Dermis blood vessel endothelial cell (primary cell): ENCODE measurements at places on chromosomes 16 and 17.

DNA sequence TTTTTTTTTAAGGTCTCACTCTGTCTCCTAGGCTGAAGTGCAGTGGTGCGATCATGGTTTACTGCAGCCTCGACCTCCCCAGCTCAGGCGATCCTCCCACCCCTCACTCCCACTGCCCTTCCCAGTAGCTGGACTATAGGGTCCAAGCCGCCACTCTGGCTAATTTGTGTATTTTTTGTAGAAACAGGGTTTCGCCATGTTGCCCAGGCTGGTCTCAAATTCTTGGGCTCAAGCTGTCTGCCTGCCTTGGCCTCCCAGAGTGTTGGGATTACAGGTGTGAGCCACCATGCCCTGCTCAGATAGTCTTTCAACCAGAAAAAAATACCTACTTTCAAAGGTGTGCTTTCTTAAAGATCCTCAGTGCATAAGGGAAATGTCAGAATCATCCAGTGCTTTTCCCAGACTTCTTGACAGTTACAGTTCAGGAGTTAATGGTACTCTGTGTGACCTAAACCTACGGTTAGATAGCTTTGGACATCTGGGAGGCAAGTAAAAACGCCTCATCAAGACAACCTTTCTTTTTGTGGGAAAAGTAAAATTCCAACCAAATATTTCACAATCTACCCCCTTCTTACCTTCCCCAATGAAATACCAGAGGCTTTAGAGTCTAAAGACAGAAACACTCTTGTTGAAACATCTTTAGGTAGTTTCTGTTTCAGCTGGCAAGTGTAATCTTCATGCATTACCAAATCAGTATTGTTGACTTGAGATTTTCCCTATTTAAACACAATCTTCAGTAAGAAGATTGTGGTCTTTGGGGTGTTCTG, 6.8 kb downstream of the RSPRY1 start:
- DNase-seq, result no peak

- DNase-seq, result no peak
Measured at GRCh38 chr16:10027553-10027952, 154.7 kb downstream of the GRIN2A start.

GRCh38 chr16:674968-675883, at the start of gene RHBDL1:
RHBDL1 (plus strand) TSS chr16:675671; CDS start chr16:675791, 120 bp downstream.
- DNase-seq, result peak; percentile 24

DNA sequence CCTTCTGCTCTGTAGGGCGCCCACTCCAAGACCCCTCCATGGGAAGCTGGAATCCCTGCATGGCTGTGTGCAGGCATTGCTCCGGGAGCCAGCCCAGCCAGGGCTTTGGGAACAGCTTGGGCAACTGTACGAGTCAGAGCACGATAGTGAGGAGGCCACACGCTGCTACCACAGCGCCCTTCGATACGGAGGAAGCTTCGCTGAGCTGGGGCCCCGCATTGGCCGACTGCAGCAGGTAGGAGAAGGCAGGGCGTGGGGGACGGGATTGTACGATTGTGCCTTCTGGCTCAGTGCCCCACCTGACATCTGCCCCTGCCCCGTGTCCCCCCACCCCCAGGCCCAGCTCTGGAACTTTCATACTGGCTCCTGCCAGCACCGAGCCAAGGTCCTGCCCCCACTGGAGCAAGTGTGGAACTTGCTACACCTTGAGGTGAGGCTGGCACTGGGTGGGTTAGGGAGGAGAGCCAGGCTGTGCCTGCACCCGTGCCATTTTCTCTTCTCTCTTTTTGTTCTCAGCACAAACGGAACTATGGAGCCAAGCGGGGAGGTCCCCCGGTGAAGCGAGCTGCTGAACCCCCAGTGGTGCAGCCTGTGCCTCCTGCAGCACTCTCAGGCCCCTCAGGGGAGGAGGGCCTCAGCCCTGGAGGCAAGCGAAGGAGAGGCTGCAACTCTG, 8.7 kb upstream of the TMEM88 start:
- DNase-seq, result no peak

DNA sequence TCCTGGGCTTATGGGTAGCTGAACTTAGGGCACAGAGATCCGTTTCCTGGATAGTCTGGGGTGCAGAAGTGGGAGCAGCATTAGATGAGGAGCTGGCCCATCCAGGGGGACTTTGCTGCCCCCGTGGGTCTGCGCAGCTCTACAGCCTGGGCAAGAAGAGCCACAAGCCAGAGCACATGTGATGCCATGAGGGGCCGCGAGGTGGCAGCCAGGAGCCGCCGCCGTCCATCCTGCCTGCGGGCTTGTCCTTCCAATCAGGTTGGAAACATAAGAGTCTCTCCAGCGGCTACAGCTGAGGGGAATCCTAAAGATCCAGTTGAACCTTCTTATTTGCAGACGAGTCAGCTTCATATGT, 21.9 kb downstream of the C1QTNF1 start:
- DNase-seq, result peak; percentile 86

DNA sequence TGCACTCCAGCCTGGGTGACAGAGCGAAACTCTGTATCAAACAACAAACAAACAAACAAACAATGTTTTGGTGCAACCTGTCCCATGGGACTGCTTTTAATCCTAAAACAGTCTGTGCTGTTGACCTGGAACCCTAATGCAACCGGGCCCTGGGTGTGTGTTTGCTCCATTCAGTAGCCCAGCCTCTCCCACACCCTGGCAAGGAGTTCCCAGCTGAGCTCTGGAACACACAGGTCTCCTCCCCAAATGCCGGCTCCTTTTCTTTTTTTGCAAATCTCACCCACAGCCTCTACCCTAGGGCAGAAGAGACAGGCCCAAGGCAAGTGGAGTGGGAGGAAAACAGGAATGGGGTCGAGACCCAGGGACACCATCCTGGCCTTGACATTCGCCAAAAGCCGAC, 29.8 kb upstream of the RASD1 start:
- no peak for DNase-seq

GRCh38 chr17:44402564-44403172, 13.2 kb upstream of the ITGA2B start:
- DNase-seq, result no peak

DNA sequence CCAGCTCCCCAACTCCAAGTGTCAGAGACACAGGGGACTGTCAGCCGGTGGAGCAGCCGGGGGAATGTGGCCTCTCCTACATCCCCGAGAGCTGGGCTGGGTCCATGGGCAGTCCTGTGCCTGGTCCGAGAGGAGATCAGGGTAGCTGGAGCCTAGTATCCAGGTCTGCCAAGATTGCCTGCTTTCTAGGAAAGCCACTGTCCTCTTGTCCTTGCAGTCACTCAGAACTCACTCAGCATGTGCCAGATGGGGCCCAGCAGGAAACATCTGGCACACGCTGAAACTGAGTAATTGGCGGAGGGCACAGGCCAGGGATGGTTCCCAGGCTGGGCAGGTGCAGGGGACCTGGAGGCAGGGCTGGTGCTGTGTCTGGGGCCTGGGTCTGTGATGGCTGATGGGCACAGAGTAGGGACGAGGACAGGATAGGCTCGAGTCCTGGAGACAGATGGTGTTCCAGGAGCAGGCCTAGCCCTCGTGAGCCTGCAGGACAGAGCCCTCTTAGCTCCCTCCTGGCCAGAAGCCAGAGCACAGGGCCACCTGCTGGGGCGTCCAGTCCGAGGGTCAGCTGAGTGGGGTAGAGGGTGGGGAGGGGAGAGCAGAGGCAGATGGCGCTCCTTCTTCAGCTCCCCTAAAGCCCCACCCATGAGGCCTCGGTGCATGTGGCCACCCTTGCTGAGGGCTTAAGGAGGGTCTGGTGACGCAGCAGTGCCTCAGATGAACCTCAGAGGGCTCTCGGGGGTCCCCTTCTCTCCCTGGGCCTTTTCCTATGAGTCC, 31.1 kb downstream of the ADCY7 start:
- peak; percentile 29 for DNase-seq

DNA sequence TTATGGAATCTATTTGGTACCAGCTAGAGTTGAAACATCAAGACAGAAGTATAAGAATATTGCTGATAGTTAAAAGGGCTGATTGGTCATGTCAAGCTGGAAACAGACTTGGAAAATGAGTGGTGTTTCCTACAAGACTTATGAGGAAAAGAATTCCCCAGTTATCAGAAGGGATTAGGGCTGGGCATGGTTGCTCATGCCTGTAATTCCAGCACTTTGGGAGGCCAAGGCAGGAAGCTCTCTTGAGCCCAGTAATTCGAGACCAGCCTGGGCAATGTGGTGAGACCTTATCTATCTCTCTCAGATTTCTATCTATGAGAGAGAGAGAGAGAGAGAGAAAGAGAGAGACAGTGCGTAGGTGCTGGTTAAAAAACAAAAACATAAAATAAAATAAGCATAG, 139.5 kb upstream of the PMFBP1 start:
- no peak for DNase-seq

- DNase-seq, result no peak
Measured at GRCh38 chr17:77724876-77725615, 233.5 kb upstream of the TNRC6C start.

DNA sequence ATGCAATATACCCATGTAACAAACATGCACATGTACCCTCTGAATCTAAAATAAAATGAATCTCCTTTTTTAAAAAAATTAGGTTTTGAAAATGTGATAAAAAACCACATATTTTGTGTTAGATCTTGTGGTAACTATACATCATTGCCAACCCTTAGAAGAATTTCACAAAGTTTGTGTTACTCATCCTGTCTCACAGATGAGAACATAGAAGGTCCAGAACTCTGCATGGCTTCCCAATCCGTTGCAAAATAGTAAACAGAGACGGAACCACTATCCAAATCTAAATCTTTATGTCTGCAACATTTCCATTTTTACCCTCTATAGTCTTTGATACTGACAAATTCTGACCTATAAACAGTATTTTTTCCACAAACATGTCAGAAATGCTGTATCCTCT, 759.9 kb downstream of the KCNJ2 start:
- no peak for DNase-seq

DNA sequence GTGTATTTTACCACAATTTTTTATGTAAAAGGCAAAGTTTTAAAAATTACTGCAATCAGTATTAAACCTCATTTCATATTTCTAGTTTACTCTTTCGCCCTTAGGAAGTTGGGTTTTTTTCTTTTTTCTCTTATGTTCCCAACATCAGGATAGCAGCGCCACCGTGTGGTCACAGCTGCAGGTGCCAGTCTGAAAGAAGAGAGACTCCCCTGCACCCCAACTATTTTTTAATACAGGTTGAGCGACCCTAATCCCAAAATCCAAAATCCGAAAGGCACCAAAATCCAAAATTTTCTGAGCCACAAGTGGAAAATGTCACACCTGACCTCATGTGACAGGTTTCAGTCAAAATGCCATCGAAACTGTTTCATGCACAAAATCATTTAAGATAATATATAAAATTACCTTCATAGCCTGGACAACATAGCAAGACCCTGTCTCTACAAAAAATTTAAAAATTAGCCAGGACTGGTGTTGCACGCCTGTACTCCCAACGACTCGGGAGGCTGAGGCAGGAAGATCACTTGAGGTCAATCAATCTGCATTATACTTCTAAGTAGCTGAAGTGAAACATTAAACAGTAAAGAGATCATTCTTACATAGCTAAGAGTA, 21.8 kb upstream of the ASGR2 start:
- peak; percentile 85 for DNase-seq

GRCh38 chr16:77838597-77839255, 50.4 kb downstream of the VAT1L start:
- no peak for DNase-seq

DNA sequence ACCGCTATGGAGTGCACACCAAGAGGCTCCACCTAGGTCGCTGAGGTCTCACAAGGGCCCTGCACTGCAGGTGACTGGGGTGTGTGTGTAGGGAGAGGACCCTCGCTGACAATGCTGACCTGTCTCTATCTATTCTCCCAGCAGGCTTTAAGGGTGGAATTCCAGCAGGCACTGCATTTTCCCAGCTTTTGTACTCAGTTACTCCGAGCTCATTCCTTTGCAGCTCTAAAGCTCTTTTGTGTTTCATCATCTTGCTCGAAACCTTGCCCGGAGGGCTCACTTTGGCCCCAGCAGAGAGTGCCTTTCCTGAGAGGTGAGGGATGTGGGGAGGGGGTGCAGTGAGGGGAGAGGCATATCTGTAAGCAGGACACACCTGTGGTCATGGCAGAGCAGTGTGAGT, 39.3 kb downstream of the SMPD3 start:
- DNase-seq, result no peak

- no peak for DNase-seq
Measured at GRCh38 chr17:51873302-51873701, 285.2 kb downstream of the CA10 start.

GRCh38 chr16:79814124-79814523, 213.6 kb upstream of the MAF start:
- DNase-seq, result no peak

DNA sequence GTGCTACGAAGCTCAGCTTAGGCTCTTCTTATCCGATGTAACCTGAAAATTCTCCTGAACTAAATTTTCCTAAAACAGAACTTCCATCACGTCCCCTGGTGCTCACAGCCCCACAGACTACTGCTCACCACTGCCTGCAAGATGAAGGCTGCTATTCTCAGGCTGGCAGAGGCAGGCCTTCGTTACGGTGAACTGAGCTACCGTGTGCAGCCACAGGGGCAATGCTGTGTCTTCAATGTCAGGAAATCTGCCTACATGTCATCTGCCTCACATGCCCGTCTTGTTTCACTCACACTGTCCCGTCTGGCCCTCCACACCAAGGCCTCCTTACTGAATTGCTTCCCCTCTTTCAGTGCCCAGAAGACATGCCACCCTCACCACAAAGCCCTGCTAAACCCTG, 15.9 kb downstream of the EMC8 start:
- DNase-seq, result no peak

GRCh38 chr17:8542599-8543502, 87.7 kb downstream of the MYH10 start:
- DNase-seq, result no peak

DNA sequence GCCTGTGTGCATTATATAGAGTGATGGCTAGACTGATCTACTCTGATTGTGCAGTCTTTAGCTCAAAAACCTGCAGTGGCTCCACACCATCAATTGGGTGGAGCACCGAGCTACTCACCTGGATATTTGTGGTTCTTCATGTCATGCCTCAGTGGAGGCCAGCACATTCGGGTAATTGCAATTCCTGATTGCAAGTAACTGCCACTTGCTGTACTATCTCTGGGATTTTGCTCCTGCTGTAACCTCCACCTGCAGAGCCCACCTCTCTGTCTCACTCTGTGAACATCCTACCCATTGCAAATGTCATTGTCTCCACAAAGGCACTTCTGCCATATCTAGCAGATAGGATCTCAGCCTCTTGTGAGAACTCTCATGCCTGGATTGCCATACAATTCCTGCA, 1.7 kb upstream of the CCL1 start:
- DNase-seq, result no peak

- DNase-seq, result no peak
Measured at GRCh38 chr16:69145658-69146057, 13.2 kb downstream of the UTP4 start.

DNA sequence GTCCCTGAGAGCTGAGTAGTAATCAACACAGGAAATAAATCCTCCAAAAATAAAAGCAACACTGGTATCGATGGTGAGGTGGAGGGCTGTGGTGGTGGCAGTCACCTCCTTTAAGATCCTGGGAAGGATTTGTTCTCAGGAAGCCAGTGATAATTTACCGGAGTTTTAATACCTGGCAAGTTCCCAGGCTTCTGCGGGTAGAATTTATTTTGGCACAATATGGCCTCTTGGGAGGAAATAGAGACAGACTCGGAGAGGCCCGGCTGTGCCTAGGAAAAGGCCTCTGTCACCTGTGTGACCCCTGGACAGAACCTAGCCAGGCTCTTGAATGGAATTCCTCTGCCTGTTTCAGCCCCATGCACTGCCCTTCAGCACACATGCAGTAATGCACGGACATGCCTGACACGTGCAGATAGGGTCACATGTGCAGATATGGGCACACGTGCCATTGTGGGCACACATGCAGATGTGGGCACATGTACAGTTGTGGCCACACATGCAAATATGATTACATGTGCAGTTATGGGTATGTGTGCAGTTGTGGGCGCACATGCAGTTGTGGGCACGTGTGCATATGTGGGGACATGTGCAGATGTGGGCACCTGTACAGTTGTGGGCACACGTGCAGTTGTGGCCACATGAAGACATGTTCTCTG, 33.5 kb downstream of the MGAT5B start:
- DNase-seq, result peak; percentile 52
